ENCODE measurements at places on chromosomes 2 and 18.
A peak's percentile ranks its signal among the peaks of the same experiment; 100 is the strongest.

- no peak for DNase-seq
Observed at GRCh38 chr2:160977376-160977775, 182.9 kb upstream of the TANK start.

DNA sequence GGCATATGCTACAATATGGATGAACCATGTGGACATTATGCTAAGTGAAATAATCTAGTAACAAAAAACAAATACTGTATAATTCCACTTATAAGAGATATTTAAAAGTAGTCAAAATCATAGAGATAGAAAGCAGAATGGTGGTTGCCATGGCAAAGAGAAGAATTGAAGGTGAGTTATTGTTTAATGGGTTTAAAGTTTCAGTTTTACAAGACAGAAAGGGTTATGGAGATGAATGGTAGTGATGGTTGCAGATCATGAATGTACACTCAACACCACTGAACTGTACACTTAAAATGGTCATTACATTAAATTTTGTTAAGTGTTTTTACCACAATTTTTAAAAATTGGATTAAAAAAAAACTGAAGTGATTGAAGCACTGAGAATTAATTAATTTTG, 298.2 kb upstream of the ZC3H15 start:
- no peak for DNase-seq

GRCh38 chr2:238166391-238167343, 7.9 kb downstream of the ERFE start:
- no peak for DNase-seq

DNA sequence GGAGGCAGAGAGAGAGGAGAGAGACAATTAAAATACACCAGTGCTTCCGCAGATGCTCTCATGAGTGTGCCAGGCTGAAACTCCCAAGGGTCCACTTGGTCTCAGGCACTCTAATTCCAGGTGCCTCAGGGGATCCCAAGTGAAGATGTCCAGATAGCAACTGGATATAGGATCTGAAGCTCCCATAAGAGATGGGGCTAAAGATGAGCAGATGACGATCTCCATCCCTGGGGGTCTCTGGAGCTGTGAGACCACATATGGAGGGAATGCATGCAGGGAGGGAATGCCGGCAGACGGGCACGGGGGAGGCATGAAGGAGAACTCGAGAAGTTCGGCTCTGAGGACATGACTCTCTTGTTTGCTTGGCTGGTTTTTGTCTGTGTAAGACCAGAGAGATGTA, 223.7 kb upstream of the RAB6C start:
- DNase-seq, result no peak

DNA sequence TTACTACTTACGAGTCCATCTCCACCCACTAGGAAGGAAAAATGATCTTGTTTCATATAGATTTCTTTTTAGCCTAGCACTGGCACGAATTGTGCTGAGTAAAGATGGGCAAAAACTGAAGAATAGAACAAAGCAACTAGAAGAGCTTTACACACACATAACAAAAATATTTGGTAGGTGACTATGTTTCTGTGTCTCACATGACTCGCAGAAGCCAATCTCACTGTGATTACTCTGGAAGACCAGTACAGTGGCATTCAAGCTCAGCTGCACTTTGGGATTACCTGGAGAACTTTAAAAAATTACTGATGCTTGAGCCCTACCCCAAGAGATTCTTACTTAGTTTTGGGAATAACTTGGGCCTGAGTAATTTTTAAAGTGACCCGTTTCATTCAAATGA, 378.7 kb downstream of the METTL4 start:
- DNase-seq, result no peak

DNA sequence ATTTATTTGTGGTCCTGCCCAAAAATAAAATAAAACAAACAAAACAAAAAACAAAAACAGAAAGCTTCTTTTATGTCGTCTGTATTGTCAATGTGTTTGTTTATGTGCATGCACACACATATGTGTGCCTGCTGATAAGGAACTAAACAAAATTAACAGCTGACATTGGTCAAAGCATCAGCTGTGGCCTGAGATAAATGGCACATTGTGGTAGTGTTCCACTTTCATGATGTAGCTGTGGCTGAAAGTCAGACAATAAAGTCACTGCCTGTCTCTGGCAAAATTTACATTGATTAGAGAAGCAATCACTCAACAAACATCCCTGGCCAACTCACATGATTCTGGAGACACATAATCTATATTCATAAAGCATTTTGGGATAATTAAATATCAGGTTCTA, 203.4 kb upstream of the PIK3C3 start:
- no peak for DNase-seq

DNA sequence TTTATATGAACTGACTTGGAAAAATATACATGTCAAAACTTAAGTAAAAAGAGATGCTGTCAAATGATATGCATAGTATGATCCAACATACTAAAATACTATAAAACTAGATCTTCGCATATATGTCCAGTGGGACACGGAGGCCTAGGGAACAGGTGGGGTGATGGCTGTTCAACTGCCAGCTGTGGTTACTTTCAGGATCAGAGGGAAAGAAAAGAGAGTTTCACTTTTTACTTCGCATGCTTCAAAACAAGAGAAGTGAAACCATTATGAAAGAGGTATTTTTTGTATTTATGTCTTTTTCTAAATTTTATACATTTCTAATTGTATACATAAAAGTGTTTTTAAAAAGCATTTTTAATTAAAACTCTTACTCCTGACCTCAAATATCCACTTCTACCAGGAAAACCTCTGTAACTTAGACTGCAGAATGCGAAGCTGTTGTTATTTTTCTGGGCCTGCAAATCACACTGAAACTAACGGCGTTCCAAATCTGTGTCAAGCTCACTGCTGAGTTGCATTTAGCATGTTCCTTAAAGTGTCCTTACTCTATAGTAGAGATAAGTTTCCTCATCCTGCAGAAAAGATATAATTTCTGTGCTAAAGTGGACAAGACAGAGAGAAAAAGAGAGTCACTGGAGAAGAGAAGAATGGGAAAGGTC, 97.8 kb upstream of the SLC35G4 start:
- DNase-seq, result no peak

- DNase-seq, result peak; percentile 1
Observed at GRCh38 chr18:79797518-79798345, at the start of gene KCNG2. KCNG2 (plus strand) TSS chr18:79797938; CDS start chr18:79863668, 65,730 bp downstream.

DNA sequence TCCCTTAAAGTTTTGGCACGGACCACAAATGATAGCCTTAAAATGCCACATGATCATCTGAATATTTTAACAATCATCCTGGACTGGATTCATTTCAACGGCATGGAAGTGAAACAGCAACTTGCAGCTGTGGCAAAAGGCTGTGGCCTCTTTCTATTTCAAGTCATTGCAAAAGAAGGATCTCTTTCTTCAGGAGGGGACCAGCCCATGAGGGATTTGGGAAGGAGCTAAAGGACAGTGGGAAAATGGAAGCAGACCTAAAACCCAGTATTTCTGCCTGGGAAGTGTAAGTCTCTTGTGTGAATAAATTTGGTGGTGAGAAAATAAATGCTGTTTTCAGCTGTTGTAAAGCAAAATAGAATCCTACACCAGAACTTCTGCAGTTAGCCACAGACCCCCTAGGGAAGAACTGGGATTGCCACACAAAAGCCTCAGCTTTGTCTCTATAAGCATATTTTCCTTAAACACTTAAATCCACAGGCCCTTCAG, 107.3 kb upstream of the ZFP36L2 start:
- DNase-seq, result no peak

DNA sequence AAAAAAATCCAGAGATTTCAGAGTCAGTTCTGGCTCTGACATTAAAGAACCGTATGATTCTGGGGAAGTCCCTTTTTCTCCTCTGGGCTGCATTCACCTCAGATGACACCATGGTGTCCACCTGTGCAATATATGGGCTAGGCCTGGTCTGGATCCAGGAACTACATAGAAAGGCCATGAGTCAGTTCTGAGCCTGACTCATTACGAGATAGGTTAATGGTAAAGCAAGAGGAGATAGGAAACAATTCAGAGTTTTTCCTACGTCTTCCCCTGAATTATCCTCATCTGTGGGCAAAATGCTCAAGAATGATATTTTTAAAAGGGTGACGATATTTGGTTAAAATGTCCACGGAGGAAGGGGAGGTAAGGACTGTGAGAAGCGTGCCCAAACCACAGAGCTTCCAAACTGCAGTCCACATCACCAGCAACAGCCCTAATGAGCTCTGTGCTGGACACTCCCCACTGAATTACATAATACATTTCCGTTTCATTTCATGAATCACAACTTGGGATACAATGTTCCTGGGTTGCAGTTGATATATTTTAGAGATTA, 180.1 kb upstream of the OSR1 start:
- DNase-seq, result no peak

DNA sequence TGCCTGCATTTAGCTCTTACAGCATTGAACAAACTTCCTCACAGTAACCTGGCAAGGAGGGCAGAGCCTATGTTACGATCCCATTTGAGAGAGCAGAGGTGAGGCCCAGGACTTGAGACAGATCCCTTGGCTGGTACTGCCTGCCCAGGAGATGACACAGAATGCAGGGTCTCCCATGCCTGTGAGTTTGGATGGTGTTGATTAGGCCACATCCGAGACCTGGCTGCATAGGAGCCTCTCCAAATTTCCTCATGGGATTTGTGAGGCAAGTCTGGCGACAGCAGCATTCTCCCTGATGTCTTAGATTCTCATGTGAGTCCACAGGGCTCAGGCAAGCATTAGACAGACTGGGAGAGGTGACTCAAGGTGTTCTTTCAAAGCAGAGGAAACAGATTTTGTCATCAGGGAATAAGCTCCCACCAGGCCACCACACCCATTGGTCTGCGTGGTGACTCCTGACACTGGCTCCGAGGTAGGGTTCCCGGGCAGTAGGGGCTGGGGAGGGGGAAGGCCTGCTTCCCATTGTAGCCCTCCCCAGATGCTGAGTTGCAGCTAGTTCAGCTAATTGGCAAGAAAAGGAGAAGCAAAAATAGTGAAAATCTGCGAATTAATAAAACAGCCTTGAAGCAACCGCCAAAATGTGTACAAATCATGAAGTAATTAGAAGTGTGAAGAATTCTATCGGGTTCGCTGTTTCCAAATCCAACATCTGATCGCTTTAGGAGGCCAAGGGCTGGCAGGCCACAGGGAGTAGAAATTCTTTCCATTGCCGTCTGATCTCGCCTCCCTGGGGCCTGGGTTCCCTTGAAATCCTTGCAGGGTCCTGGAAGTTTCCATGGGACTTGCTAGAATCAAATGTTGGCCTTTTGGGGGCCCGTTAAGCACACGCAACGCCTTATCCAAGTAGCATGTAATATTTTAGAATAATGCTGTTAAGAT, 68.0 kb downstream of the MAPK4 start:
- peak; percentile 9 for DNase-seq

- DNase-seq, result no peak
Observed at GRCh38 chr2:240333985-240334384, 101.5 kb upstream of the GPC1 start.

GRCh38 chr2:239944694-239945551, 80.2 kb downstream of the NDUFA10 start:
- no peak for DNase-seq

- DNase-seq, result peak; percentile 63
Observed at GRCh38 chr2:142325870-142326269, 195.1 kb upstream of the LRP1B start.

DNA sequence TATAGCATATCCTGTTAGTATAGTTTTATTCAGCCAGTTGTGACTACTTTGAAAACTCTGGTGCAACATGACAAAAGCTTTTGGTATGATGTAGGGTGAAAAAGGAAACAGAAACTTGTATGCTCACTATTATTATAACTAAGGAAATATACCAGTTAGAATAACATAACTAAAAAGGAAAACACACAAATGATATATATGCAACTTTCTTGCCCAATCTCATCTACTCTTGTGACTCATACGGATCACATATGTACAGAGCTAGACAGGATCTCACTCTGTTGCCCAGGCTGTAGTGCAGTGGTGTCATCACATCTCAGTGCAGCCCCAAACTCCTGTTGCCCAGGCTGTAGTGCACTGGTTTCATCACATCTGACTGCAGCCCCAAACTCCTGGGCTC, 12.4 kb upstream of the TLK1 start:
- no peak for DNase-seq

- no peak for DNase-seq
Observed at GRCh38 chr2:238170386-238171071, 11.8 kb downstream of the ERFE start.

- DNase-seq, result no peak
Observed at GRCh38 chr2:149363958-149364357, 33.6 kb downstream of the LYPD6 start.

DNA sequence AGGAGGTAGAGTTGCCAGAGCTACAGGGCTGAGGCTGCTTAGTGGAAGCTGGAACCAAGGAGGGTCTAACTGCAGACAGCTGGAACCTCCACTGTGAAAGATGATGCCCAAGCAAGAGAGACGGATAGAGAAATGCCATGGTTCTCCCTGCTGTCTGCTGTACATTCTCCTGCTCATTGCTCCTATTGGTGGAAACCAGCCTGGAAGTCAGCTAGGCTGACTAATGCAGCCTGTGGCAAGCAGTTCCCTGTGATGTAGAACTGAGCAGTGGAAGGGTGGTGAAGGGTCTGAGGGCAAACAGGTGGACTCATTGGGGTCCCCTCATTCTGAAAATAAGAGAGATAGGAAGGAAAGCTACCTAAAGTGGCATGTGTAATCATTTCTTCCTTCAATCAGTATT, 563.6 kb downstream of the SLC4A3 start:
- no peak for DNase-seq

DNA sequence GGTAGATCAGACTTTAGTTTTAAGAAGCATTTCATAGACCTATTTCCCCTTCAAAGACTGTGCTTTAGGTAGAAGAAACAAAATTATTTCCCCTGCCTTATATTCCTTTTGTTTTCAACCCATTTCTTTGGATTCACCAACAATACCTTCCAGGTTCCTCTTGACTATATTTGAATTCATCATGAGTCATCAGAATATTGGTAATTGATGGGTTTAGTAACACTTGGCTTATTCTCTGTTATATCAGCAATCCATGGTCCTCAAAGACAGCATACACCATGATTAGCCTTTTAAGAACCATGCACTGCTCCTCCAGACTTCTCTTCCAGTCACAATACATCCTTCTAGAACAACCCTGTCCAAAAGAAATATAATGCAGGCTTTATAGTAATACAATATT, 83.0 kb upstream of the NOSTRIN start:
- DNase-seq, result no peak

DNA sequence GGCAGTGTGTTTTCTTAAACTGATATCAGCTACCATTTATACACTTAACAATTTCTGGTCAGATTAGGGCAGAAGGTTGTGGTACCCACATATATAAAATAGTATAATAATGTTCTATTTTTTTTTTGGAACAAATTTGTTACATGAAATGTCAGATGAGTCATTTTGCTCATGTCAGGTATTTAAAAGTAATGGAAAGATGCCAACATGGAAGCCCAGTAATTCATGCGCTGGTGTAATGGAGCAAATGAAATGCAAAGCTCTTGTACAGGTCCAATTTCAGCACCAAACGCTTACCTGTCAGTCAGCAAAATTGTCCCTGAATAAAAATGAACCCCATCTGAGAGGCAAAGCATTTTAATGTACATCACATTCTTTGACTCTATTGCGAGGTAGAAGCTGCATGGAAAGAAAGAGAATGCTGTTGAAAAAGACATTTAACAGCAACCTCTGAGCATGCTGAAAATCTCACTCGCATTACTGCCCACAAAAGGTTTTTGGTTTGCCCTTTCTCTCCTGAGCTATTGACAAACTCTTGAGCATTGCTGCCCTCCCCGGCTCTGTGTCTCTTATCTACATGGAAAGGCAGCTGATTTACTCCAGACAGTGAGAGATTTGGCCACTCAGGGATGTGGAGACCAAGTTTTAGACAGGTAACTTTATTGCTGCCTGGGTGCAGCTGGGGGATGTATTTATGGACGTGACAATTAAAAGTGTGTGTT, 217.5 kb downstream of the CAMKMT start:
- no peak for DNase-seq
